Activated CD4-positive, alpha-beta T cell treated with anti-CD3 and anti-CD28 coated beads, Interleukin-2, amount 10 ng/mL, durations not matched to agents 7 days and 5 days (primary cell): ENCODE measurements at places on chromosomes 4 and X. TPM values are rescaled to one million over a fixed set of nuclear protein-coding genes. Genes with fewer than 3 reads are reported as not detected.

Gene BBS12
- total RNA-seq: 2.1 TPM

Gene VCX
- total RNA-seq: not detected

Gene PLAC8
- 418 TPM for total RNA-seq

Gene CCSER1
- not detected for total RNA-seq

Gene TBX22
- total RNA-seq: not detected

Gene SLC16A2
- not detected for total RNA-seq

Gene TRO
- 0.54 TPM for total RNA-seq

Gene PPP4R3C
- not detected for total RNA-seq

Gene L1CAM
- total RNA-seq: 1.9 TPM

Gene TIGD2
- total RNA-seq: 6.4 TPM

Gene ADGRL3
- not detected for total RNA-seq
